ENCODE measurements at places on chromosomes 4 and X.

DNA sequence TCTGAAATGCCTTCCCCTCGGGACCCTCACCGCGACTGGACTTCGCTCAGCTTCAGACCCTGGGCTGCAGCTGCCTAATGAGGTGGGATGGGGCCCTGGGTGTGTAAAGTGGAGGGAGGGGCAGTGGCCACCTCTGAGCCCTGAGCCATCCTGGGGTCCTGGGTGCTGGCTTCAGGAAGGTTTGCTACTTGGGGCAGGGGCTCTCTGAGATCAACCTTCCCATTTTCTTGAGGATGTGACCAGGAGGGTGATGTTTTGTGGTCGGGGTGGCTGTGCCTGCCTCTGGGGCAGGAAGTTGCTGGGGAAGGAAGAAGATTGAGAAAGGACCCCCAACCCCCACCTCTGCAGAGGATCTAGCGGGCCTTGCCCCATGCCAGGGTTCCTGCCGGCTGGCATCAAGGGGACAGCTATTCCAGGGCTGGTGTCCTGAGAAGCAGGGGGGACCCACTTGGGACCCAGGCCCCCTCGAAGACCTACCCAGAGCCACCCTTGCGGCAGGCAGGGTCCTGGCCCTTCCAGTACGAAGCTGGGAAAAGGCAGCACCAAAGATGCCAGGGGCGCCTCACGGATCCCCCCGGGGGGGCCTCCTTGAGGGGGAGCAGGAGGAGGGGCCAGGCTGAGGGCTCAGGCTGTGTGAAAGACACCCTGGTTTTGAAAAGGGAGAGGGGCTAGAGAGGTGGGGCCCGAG is 6.5 kb downstream of the SH3BP2 start:
- no peak for DNase-seq

- DNase-seq: no peak
Measured at GRCh38 chr4:55561889-55562288, 15.2 kb upstream of the CLOCK start.

GRCh38 chrX:20802036-20802435 is 535.3 kb upstream of the RPS6KA3 start:
- DNase-seq: no peak

- peak; percentile 61 for DNase-seq
Measured at GRCh38 chrX:153609917-153610835, 11.2 kb upstream of the CCNQ start.

DNA sequence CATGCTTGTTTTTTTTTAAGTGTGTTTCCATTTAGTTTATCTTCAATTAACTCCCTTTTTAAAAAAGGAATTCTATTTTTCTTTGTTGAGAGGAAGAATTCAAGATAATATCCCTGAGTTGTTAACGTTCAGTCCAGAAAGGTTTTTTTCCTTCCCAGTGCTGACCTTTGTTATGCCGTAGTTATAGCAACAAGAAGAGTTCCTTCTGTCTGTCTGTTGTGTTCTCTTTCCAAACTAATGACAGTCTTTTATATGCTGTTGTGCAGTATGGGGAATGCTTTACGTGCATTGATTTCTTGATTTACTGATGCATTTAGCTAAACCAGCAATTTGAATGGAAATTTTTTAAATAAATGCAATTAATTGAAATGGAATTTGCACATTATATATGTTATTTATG is 6.6 kb upstream of the CXXC4 start:
- DNase-seq: no peak

- DNase-seq: no peak
Measured at GRCh38 chrX:115368876-115369275, 79.4 kb downstream of the LUZP4 start.
